Activated T-helper 1 cell treated with anti-CD3 and anti-CD28 coated beads, Interleukin-12 subunit alpha, Interleukin-12 subunit beta, Interleukin-2, Interleukin-4 antibody, amounts not matched to agents 30 ng/mL and 10 ng/mL and 1 ng/mL, durations not matched to agents 14 hours and 24 hours and 36 hours (primary cell): ENCODE measurements at places on chromosomes 5 and 9.

DNA sequence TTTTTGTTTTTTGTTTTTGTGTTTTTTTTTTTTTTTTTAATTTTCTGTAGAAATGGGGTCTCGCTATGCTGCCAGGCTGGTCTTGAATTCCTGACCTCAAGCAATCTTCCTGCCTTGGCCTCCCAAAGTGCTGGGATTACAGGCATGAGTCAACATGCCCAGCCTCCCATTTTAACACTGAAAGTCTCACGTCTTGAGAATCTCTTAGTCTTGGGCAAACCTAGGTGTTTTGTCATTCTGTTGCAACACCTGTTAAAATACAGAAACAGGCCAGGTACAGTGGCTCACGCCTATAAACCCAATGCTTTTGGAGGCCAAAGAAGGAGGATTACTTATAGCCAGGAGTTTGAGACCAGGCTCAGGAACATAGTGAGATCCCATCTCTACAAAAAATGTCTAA, 599.0 kb downstream of the TLR4 start:
- no peak for DNase-seq

GRCh38 chr9:128108269-128109049, 19.1 kb downstream of the PTGES2 start:
- DNase-seq: no peak

DNA sequence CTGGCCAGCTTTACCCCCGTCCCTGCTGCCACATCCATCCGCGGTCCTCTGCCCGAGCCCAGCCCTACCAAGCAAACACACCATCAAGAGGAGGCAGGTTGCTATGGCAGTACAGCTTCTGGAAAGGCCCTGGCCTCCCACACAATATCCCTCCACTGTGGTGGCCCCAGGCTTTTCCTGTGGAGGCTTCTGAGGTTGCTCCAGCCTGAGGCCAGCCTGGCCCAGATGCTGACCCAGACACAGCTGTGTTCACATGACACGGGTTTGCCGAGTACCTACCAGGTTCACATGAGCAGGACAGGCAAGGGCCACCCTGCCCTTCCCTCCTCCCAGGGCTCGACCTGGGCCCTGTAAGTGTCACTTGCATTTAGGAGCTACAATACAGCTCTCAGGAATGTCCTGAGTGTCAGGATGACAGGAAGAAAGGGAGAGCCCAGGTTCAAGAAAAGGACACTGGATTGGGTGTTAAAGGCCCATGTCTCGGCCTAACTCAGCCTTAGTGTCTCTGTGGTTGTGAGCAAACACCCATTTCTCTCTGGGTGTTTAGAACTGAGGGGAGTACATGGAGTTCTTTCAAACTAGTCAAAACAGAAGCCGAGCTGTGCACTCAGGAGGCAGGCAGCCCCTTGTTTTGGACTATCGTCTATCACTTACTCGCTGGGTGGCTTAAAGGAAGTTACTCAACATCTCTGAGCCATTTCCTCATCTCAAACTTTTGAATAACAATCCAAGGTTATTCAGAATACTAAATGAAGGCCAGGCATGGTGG, 40.2 kb downstream of the NAIF1 start:
- DNase-seq: peak; percentile 37

- no peak for DNase-seq
Measured at GRCh38 chr9:102049586-102050246, 311.3 kb upstream of the GRIN3A start.

GRCh38 chr9:69885931-69886330, 65.3 kb downstream of the CFAP95 start:
- DNase-seq: no peak

DNA sequence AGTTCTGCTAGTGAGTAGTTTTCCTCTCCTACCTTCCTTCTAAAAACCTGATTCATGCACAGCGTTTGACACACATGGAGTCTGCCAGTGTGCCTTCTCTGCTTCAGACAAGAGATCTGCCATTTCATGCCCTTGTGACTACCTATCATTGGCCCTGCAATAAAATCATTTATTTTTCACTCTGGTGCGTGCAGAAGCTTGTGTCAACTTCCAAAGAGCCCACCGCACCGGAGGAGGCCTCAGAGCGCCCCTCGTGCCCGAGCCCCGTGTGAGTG, 13.7 kb downstream of the HNRNPH1 start:
- DNase-seq: no peak

- DNase-seq: no peak
Measured at GRCh38 chr5:75071100-75071499, 18.7 kb upstream of the GCNT4 start.

GRCh38 chr5:112385566-112385965, 33.5 kb downstream of the EPB41L4A start:
- no peak for DNase-seq

DNA sequence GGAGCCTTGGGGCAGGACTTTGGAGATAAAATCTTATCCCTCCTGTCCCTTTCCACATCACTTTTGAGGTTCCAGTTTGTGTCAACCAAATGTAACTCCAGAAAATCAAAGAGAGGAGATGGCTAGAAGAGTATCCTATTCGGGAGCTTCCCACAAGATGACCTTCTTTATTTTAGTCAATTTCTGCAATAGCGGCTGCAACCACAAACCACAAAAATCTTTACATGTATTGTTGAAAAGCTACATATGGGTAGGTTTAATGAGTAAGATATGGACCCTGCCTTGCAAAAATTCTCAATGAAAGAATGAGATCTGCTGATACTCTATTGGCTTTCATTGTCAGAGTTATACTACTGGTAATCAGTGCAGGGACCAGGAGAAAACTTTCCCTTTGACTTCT, 92.2 kb upstream of the MAMDC2 start:
- DNase-seq: no peak

DNA sequence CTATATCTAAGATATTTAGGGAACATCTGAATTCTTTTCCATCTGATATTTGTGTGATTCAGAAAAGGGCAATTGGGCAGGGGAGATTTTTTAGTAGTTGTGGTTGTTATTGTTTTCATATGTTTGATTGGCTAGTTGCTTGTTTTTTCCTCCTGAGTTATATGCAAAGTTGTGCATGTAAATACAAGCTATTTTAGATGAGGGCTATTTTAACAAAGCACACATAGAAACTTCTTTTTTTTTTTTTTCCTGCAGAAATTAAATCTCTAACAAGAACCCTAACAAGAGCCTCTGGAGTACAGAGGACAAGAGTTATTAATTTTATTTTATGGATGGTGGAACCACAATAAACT, 559.1 kb downstream of the CETN3 start:
- no peak for DNase-seq

- no peak for DNase-seq
Measured at GRCh38 chr9:135565141-135565628, 3.6 kb downstream of the PAEP start.

GRCh38 chr9:4973902-4974301, 11.2 kb upstream of the JAK2 start:
- no peak for DNase-seq

DNA sequence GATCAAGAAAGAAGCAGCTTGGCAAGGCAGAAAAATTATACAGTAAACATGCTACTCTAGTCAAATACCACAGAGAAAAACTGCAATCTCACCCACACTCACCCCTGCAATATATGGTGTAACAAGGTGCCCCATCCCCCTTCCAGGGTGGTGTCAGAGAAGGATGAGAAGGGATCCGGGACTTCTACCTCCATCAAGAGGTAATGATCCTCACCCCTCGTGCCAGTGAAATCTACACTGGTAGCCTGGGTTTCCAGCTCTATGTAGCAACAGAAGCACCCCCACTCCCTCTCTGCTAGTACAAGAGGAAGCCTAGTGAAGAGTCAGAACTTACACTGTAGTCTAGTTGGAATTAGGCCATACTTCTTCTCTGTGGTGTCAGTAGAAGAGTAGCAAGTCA, 18.9 kb downstream of the SLCO4C1 start:
- DNase-seq: no peak

- DNase-seq: no peak
Measured at GRCh38 chr5:153520952-153521351, 30.5 kb downstream of the GRIA1 start.
